ENCODE measurements at places on chromosomes 6 and 20.

DNA sequence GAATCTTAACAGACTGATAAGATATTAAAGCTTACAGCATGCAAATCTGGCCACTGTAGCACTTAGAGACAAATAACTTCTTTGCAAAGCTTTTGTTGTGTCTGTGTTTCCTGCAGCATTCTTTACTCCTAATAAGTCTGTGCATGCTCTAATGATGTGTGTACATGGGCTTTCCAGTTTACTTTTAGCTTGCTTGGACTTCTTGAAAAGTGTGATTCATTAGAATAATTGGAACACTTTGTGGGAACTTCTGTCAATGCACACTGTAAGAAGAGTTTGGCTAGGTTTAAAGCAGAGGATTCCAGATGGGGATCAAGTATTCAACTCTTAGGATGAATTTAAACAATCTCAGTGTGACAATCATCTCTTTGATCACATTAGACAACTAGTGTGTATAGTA is 22.1 kb upstream of the TINAG start:
- DNase-seq = no peak

DNA sequence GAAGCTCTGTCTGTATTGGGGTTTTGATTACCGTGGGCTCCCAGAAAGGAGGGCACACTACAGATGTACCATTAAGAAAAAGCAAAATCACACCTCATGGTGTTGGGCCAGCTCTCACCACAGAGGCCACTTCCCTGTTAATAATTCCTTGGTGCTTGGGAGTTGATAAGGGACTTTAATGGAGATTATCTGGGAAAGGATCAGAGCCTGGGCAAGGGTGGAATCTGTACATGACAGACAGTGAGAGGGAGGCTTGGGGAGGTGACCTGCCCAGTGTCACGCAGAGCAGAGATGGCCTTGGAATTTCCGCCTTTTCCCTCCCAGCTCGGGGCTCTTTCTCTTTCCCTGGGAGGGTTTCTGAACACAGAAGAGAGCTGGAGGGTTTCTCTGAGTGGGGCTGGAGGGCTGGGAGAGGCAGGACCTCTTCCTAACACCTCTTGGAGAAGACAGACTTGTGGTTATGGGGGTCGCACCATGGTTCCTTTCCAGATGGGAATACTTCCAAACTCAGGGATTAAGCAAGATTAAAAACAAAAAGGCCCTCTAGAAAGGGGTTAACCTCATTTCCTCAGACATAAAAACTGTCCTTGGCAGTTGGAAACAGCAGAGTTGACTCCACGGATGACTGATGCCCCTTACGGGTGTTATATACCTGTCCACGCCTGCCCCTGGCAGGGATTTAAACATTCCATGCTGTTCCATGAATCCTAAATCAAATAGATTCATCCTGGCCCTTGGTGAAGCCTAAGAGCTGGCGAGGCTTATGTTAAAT is 16.8 kb upstream of the KCNK16 start:
- no peak for DNase-seq

DNA sequence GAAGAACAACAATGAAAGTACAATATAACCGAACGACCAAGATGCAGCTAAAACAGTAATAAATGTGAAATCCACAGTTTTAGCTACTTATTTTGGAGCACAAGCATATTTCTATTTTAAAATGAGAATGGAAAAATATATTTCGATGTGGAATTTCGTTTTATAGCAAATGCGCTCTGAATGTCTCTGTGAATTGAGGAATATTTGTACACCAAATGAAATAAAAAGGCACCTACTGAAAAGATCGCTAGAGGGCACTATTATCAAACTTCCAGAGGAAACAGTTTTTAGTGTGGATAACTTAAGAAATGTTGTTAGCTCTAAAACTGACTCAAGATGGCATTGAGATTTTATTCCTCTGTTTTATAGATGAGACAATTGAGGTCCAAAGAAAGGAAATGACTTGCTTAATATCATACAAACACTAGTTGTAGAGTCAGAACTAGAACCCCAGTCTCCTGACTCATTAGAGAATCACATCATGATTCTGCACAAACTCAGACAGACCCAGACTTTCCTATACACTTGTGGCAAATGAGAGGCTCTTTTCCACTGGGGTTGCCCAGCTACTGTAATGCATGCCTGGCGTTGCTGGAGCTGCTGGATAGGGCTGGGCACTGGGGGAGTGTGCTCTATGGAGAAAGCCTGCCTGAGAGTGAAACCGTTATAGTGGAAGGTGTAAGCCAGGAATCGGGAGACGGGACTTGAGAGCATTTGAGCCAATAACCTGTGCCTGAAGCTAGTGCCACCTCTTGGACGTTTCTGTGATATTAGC is 51.9 kb downstream of the GCLC start:
- peak; percentile 49 for DNase-seq

- no peak for DNase-seq
Measured at GRCh38 chr6:40685862-40686261, 98.7 kb upstream of the LRFN2 start.

DNA sequence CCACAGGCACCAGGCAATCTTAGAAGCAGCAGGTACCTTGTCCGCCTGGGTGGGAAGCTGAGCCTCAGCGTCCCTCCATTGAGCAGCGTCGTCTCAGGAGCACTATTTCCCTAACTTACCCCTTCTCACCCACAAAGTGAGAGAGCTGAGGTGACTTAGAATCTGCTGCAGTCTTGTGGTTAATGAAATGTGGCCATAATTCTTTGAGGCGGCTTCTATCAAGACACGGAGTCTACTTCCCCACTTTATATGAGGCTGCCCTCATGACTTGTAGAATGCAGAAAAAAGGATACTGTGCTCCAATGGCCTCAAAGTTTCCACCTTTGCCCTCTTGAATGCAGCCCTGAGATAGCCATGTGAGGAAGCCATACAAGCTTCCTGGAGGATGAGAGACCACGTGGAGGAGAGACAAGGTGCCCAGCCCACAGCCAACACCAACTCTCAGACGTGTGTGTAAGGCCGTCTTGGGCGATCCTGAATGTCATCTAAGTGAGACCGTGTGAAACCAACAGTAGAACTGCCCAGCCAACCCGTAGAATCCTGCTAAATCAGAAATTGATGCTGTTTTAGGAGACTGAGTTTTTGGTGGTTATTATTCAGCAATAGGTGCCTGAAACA is 9.1 kb upstream of the TAGAP start:
- no peak for DNase-seq

- no peak for DNase-seq
Measured at GRCh38 chr20:56345911-56346310, 12.9 kb upstream of the FAM210B start.

Data from naive thymus-derived CD4-positive, alpha-beta T cell (primary cell).